ENCODE measurements at places on chromosomes 4 and X.

GRCh38 chrX:9785254-9785943 lies 830 bp upstream of the SHROOM2 start:
- H3K27me3 ChIP-seq: no peaks in the 10 kb centered on the region
- DNase-seq: no peak
- no peaks in the 10 kb centered on the region for H3K4me1 ChIP-seq
- no peak overlapping the region for H3K27ac ChIP-seq

DNA sequence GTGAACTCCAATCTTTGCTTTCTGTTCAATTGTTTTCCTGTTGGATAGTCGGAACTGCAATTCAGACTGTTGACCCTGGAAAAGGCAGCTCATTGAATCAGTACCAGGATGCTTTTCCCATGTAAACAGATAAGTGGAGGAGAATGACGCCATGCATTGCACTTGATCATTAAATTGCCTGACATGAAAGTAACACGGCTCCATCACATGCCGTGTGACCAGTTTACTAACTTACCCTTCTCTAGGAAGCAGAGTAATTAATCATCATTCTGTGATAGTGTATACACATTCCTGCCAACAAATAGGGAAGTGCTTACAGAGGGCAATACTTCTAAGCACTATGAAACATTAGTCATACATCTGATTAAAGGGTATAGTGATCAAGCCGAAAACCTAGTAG lies 101.4 kb downstream of the PPARGC1A start:
- H3K4me1 ChIP-seq: no peaks in the 10 kb centered on the region
- H3K4me3 ChIP-seq: no peak overlapping the region
- no peaks in the 10 kb centered on the region for H3K36me3 ChIP-seq
- H3K27me3 ChIP-seq: no peaks in the 10 kb centered on the region
- peak overlapping the region; percentile 63 for H3K27ac ChIP-seq

- no peak overlapping the region for H3K4me3 ChIP-seq
- no peaks in the 10 kb centered on the region for H3K4me1 ChIP-seq
- no peak overlapping the region for H3K27ac ChIP-seq
Observed at GRCh38 chr4:123893011-123893981, 496.7 kb downstream of the SPRY1 start.

DNA sequence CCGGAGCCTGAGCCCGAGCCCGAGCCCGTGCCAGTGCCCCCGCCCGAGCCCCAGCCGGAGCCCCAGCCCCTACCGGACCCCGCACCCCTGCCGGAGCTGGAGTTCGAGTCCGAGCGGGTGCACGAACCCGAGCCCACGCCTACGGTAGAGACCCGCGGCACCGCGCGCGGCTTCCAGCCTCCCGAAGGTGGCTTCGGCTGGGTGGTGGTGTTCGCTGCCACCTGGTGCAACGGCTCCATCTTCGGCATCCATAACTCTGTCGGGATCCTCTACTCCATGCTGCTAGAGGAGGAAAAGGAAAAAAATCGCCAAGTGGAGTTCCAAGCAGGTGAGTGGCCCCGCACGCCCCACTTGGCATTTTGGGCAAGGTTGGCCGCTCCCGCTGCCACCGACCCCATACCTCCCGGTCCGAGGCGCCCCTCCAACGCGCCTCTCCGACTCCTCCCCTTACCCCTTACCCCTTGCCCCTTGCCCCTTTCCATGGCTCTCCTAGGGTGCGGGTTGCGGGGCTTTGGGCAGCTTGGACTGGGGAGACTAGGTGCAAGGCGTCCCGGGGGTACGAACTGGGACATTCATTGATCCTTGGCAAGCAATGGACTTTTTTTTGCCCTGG lies 553 bp downstream of the SLC16A2 start:
- no peak for DNase-seq
- H3K4me1 ChIP-seq: 0 out of 2 replicates have a peak, but pooled peaks cover 5% of the 10 kb centered on the region
- no peaks in the 10 kb centered on the region for H3K36me3 ChIP-seq

GRCh38 chrX:76893930-76894329 lies 466.4 kb downstream of the MAGEE1 start:
- H3K27ac ChIP-seq: no peak overlapping the region
- no peaks in the 10 kb centered on the region for H3K36me3 ChIP-seq
- H3K27me3 ChIP-seq: no peaks in the 10 kb centered on the region
- H3K4me1 ChIP-seq: no peaks in the 10 kb centered on the region
- no peak for DNase-seq

DNA sequence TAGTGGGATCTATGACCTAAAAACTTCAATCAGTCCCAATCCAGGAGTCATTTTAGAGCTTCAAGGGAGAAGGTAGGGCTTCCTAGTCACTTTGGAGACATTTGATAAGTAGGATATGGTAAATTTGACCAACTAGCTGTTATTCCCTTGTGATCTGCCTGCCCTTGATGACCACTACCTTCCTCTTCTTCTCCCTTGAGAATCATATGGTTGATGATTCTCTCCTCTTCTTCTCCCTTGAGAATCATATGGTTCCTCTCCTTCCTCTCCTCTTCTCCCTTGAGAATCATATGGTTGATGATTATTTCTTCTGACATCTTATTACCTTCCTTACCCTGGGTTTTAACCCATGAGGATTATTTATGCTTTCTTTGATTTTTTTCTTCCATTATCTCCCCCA lies 482.6 kb upstream of the TENM3 start:
- no peak overlapping the region for H3K4me3 ChIP-seq
- DNase-seq: no peak
- no peak overlapping the region for H3K27ac ChIP-seq

DNA sequence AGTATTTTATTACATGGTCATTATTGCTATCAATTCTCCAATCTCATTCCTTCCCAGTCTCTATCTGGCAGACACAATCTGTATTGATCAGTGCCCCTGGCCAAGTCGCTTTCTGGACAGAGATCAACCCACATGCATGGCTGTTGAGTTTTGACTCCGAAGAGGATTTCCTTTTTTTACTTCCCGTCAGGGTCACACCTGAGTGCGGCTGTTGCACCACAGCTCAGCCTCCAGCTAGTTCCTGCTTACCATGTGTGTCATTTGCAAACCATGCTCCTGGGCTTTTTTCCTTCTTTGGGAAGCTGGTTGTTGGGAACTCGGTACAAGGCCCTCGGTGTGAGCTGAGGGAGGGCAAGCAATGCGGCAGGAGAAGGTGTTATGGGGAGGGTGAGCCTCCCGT lies 11.7 kb downstream of the MAGED2 start:
- no peaks in the 10 kb centered on the region for H3K4me1 ChIP-seq
- H3K27me3 ChIP-seq: no peaks in the 10 kb centered on the region
- no peak overlapping the region for H3K4me3 ChIP-seq
- H3K36me3 ChIP-seq: no peaks in the 10 kb centered on the region
- no peak for DNase-seq

DNA sequence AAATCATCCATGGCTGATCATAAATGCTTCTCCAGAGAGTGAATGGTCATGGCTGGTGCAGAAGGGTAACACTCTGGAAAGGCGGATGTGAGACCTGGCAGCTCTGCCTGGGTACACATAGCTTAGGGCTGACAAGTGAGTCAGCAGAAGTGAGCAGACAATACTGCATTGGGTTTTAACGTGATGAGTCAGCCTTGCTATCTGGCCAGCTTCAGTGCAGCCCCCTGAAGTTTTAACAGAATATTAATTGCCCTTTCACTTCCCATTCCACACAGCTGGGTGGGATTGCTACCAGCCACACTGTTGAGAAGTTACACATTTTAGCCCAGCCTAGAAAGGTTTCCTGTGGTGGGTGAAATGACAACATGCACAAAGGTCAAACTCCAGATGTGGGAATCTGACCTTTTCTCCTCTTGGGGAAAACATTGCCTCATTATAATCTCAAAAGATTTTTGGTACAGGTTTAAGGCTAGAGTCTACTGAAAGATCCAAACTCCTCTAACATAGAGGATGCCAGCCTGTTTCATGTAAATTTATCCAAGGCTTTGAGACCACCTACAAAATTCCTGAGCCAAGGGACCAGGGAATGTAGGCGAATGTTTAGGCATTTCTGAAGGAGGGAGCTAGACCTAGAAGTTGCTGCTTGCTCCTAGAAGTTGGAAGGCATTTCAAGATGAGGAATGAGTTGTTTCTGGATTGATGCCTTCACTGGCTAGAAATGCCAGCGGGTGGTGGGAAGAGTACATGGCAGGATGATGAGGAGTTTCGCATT lies 230.3 kb upstream of the PGRMC2 start:
- peak; percentile 76 for DNase-seq
- no peak overlapping the region for H3K4me3 ChIP-seq
- no peaks in the 10 kb centered on the region for H3K36me3 ChIP-seq
- peaks cover 25% of the 10 kb centered on the region for H3K4me1 ChIP-seq

- H3K27ac ChIP-seq: no peak overlapping the region
- H3K27me3 ChIP-seq: peaks cover 76% of the 10 kb centered on the region
- DNase-seq: no peak
- no peaks in the 10 kb centered on the region for H3K36me3 ChIP-seq
Observed at GRCh38 chr4:41747230-41748055, 1.1 kb downstream of the PHOX2B start.

- H3K27ac ChIP-seq: no peak overlapping the region
- no peaks in the 10 kb centered on the region for H3K36me3 ChIP-seq
- no peak for DNase-seq
- H3K27me3 ChIP-seq: no peaks in the 10 kb centered on the region
Observed at GRCh38 chrX:40603446-40603845, 19.8 kb upstream of the MPC1L start.

DNA sequence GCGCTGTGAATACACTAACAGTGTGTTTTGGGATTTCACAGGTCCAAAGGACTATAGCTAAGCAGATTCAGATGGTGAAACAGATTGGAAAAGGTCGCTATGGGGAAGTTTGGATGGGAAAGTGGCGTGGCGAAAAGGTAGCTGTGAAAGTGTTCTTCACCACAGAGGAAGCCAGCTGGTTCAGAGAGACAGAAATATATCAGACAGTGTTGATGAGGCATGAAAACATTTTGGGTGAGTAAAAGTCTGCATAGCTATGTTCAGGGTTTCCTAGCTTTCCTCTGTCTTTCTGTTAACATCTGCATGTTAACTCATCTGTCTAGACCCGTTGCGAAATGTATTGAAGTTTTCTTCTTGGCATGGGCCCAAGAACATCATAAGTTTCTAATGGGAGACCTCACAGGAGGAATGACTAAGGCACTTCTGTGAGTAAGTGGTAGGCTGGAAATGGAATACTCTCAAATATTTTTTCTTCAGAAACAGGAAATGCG lies 372.1 kb downstream of the BMPR1B start:
- H3K27ac ChIP-seq: no peak overlapping the region
- peaks cover 4% of the 10 kb centered on the region for H3K4me1 ChIP-seq
- DNase-seq: peak; percentile 56
- no peak overlapping the region for H3K4me3 ChIP-seq
- no peaks in the 10 kb centered on the region for H3K27me3 ChIP-seq

DNA sequence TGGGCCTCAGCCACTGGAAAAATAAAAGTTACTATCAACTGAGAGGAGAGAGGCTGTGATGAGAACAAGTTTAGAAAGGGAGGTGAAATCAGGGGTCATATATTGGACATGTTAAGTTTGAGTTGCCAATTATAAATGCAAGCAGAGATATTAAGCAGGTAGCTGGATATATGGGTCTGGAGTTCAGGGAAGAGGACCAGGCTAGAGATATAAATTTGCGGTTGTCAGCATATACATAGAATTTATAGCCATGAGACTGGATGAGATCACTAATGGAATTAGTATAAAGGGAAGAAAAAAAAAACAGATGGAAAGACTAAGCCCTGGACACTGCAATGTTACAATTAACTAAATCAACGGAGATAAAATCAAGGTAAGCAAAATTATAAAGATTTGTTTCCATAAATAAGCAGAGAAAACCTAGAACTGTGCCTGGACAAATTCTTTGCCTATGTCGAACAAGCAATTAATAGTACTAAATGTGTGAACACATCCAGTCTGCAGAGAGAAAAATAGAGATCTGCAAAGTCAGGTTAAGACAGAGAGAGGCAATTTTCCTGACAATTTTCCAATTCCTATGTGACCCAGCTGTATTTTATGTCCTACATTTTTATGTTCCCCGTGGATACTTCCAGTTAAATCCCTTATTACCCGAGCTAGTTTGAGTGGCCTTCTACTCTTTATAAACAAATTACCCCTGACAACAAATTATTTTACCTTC lies 265.4 kb downstream of the GASK1B start:
- no peaks in the 10 kb centered on the region for H3K27me3 ChIP-seq
- H3K27ac ChIP-seq: no peak overlapping the region
- DNase-seq: no peak

DNA sequence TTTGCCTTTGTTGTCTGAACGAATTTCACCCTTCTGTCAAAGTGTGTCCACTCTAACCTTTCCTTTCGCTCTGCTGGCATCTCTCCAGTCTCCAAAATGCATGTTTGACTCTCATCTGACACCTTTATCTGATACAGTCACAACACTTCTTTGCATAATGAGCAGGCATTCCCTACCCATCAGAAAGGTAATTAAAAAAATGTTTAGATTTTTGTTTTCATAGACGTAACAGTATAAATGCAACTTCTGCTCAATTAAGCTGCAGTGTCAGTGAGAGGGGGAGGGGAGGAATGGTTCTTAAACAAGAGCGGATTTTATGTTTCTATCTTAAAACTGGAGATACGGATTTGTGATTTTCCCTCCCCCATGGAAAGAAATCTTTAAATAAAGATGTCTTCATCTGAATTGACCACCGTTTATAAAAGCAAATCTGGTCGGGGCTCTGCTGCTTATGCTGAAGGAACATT lies 70.2 kb downstream of the CXXC4 start:
- H3K27ac ChIP-seq: no peak overlapping the region
- no peak overlapping the region for H3K4me3 ChIP-seq
- no peaks in the 10 kb centered on the region for H3K36me3 ChIP-seq
- no peaks in the 10 kb centered on the region for H3K4me1 ChIP-seq
- no peak for DNase-seq

DNA sequence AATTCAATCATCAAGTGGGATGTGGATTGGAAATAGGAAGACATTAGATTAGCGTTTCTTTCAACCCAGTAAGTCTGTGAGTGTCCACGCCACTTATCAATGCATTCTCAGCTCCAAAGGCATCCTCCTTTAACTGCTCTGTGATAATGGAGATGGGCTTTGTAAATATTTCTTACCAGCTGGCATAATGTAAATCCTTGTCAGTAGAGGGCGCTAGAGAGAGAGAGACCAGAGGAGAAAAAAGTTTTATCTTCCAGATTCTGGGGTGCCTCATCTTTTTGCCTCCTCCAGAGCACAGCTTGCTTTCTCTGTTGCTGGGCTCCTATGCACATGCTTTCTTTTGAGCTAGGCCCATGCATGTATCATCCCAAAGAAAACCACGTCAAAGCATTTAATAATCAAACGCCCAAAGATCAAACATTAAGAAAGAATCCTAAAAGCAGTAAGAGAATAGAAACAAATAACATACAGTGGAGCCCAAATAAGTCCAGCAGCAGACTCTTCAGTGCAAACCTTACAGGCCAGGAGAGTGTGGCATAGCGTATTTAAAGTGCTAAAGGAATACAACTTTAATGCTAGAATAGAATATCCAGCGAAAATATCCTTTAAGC lies 9.6 kb upstream of the MTMR1 start:
- peaks cover 17% of the 10 kb centered on the region for H3K4me1 ChIP-seq
- no peaks in the 10 kb centered on the region for H3K27me3 ChIP-seq
- H3K36me3 ChIP-seq: no peaks in the 10 kb centered on the region
- DNase-seq: peak; percentile 21

GRCh38 chr4:112213091-112213490 lies 18.5 kb upstream of the AP1AR start:
- no peaks in the 10 kb centered on the region for H3K27me3 ChIP-seq
- H3K4me3 ChIP-seq: no peak overlapping the region
- no peaks in the 10 kb centered on the region for H3K4me1 ChIP-seq
- no peaks in the 10 kb centered on the region for H3K36me3 ChIP-seq

GRCh38 chr4:110088670-110089069 lies 109.7 kb downstream of the ELOVL6 start:
- no peaks in the 10 kb centered on the region for H3K36me3 ChIP-seq
- peaks cover 80% of the 10 kb centered on the region for H3K4me1 ChIP-seq
- no peaks in the 10 kb centered on the region for H3K27me3 ChIP-seq
- H3K4me3 ChIP-seq: no peak overlapping the region

GRCh38 chr4:141772838-141773237 lies 136.5 kb downstream of the IL15 start:
- H3K36me3 ChIP-seq: no peaks in the 10 kb centered on the region
- H3K4me3 ChIP-seq: no peak overlapping the region
- no peak for DNase-seq
- H3K4me1 ChIP-seq: no peaks in the 10 kb centered on the region
- H3K27ac ChIP-seq: no peak overlapping the region
